ENCODE measurements at places on chromosomes 12 and 14. TPM values are rescaled to one million over a fixed set of nuclear protein-coding genes. Genes with fewer than 3 reads are reported as not detected.

- DNase-seq = no peak
Observed at GRCh38 chr14:105022276-105022670, 1.4 kb upstream of the CDCA4 start.

DNA sequence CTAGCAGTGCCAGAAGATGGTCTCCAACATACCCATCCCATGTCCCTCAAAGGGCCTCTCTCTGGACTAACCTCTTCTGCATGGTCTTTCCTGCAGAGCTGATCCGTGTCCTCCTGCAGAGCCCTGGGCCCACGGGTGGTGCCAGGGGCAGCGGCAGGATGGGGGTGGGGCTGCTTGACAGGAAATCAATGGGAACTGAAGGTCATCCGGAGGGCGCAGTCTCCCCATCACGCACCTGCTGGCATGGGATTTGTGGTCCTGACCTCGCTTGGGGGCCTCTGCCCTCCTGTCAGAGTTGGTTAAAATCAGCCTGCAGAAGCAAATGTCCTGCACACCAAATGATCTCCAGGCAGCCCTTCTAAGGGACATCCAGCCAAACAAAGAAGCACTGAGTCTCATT, 110.2 kb downstream of the DPF3 start:
- DNase-seq = no peak

GRCh38 chr12:27282754-27283153, 38.7 kb downstream of the STK38L start:
- no peak for DNase-seq

GRCh38 chr12:104022786-104023185, 27.2 kb downstream of the GLT8D2 start:
- no peak for DNase-seq

GRCh38 chr14:55045087-55045486, 6.4 kb upstream of the MAPK1IP1L start:
- DNase-seq = no peak

- DNase-seq = no peak
Observed at GRCh38 chr14:95679148-95679815, 6.9 kb upstream of the TCL1B start.

DNA sequence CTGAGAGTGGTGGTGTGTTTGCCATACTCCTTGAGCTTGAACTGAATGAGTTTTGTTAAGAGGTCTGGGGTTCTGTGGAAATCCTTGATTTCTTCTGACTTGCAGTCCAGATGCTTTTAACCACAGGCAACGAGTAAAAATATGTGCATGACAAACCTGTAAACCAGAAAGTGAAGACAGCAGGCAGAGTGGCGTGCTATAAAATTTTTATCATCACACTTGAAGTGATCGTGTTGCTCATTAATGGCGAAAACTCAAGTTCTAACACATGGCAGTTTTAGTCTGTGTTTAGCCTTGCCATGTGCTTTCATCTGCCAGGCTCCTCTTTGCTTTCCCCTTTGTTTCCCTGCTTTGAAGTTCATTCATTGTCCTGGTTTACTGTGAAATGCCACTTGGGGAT, 28.0 kb downstream of the TXNRD1 start:
- no peak for DNase-seq

- no peak for DNase-seq
Observed at GRCh38 chr12:90305379-90305778, 596.7 kb upstream of the ATP2B1 start.

GRCh38 chr14:23492618-23493272, 23.2 kb downstream of the NGDN start:
- no peak for DNase-seq

DNA sequence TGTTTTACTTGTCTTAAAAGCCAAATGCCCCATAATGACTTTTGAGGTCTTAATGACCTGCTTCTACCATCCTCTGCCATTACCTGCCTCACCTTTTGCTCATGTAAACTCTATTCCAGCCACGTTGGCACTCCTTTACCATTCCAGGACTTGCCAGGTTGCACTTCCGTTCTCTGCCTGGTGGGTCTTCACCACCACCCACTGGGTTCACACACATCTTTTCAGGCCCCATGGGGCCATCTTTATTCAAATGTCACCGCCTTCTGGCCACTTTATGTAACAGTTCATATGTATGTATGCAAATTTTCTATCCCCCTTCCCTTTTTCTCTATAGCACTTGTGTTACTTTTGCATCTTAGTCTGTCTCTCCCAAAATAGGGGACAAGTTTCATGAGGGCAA, 57.7 kb downstream of the ATP2A2 start:
- no peak for DNase-seq

DNA sequence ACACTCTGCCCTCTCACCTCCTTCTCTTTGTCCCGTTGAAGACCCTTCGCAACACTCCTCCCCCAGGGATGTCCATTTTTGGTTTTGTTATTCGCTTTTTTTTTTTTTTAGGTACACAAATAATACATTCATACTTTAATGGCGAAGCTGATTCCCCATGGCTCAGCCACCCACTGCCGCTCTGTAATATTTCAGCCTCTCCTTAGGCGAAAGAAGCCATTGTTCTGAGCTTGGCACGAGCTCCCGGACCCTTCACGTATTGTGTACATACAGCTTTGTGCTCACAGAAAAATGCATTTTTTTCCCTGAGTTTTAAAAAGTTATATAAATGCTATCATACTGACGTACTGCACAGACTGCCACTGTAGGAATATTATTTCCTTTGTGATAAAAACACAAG, 115.0 kb downstream of the TMEM132C start:
- no peak for DNase-seq

GRCh38 chr12:94930772-94931171, 72.7 kb downstream of the NDUFA12 start:
- no peak for DNase-seq

DNA sequence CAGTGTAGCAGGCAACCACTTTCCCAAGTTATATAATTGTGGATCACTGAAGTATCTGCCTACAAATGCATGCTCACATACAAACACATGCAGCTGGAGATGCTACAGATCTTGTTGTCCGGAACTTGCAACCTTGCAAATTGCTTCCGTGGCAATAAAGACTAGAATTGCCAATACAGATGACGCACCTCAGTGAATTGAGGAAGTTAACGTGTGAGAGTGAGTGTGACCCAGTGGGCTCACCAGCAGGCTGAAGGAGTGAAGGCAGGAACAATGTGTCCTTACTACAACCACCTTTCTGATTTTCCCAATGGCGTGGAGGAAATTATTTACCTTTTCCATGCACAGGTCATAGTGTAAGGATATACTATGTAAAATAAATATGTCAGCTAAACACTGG, 89.4 kb upstream of the GRIP1 start:
- no peak for DNase-seq

- no peak for DNase-seq
Observed at GRCh38 chr12:25382311-25383106, 131.8 kb upstream of the KRAS start.

DNA sequence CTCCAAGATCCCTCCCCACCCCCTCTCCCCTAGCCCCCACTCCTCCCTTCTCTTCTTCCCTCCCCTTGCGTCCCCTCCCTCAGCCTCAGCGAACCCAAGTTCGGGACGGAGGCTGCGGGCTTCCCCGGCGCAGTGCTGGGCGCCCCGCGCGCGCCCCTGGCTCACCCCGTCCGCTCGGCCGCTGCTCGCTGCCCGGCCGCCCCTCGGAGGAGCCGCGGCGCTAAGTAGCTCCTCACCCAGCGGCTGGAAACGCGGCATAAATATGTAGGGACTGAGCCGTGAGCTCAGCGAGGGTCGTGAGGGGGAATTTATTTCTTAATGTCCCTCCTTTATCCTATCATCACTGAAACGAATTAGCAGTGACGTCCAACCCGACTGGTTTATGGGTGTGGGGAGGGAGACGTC, at the start of gene NOS1:
NOS1 (minus strand) TSS at position 280 of the 405 bp plus-strand sequence. CDS start 30,557 bp downstream, outside the sequence.
- no peak for DNase-seq

DNA sequence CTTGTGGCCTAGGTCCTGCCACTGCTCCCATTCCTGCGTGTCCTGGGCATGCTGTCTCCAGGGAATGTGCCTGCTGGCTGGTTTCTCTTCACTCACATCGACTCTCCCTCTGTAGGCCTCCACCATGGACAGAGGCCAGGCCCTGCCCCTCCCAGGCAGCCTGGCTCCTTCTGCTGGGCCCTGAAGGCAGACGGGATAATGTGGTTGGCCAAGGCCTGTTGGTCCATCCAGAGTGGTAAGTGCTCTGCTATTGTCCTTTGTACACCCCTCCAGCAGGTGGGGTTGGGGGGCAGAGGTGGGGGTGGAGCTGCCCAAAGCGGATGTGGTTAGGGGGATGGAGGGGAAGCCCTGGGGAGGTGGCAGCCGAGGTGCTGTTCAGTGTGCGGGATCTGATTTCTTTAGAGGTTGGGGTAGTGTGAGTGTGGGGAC, 9.5 kb upstream of the NR4A1 start:
- DNase-seq = peak; percentile 81

GRCh38 chr14:70651522-70651921, 9.8 kb downstream of the TTC9 start:
- DNase-seq = no peak

- DNase-seq = no peak
Observed at GRCh38 chr12:4379405-4379804, at the start of gene FGF23. FGF23 (minus strand) TSS chr12:4379712; CDS start chr12:4379582, 130 bp downstream.

- DNase-seq = no peak
Observed at GRCh38 chr14:89792489-89793366, 161.8 kb downstream of the EFCAB11 start.

- DNase-seq = no peak
Observed at GRCh38 chr14:35234012-35234805, 58.0 kb upstream of the PSMA6 start.

DNA sequence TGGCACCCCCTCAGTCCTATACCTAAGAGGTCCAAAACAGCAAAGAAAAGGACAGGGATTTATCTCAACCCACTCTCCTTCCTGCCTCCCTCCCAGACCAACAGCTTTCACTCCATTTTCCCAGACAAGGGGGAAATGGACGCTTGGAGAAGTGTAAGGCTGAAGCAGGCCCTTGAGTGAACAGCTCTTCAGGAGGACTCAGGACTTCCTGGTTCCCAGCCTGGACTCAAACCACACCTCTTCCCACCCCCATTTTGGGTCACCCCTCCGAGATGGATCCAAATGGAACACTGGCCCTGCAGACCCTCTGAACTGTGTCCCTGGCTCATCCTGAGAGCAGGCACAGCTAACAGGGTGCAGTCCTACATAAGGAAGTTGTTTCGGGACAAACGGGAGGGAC, 2.7 kb downstream of the KMT2D start:
- no peak for DNase-seq

GRCh38 chr14:95374239-95374997, 54.7 kb upstream of the CLMN start:
- no peak for DNase-seq

DNA sequence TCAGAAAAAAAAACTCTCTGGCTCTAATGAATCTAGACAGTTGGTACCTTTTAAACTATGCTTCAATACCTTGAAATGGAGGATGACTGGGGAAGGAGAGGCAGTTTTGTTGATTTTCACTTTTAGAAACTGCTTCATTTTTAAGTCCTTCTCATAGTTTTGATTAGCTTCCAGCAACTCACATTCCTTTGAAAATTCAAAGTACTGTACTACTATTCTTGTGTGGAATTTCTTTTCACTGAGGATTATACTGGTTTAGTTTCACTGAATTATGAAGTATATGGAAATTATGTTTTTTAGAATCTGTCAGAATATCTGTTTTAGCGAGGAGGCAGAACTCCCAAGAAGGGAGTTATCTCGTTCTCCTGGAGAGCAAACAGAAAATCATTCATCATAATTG, 116.3 kb downstream of the TGFB3 start:
- DNase-seq = no peak

DNA sequence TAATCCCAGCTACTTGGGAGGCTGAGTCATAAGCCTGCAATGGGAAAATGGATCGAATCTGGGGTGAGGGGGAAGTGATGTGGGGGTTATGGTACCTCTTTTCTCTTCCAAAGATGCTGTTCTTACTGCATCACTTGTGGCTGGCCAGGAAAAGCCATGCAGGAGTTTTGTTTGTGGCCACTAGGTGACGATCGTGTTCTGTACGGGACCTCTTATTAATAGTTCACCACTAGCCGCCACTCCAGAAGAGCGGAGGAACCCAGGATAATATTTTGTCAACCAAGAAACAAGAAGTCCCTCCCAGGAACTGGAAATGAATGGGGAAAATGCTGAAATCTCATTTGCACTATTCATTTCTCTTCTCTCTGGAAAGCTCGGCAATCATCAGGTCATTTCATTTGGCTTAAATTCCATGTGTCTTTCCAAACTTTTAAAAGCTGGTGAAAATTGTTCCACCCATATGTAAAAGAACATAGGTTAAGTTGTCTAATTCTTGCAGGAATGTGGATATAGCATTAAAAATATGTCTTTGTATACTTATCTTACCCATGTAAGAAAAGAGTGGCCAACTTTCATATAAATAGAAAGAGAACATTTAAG, 8.9 kb downstream of the GPR65 start:
- DNase-seq = peak; percentile 63

DNA sequence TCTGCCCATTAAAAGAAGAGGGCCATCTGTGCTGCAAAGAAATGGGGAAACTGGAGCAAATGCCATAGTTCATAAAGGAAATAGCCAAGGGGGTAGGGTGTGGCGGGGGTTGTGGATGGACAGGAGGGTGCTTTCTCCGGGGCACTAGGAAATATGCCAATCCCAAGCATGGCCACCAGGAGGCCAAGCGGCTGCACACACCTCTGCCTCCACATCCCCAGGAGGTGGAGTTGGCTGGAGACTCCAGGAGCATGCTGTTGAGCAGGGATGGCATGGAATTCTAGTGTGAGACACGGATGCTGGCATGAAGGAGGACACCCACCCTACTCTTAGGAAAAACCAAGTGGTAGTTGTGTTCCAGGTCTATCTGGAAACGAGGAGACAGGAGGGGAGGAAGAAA, 25.2 kb downstream of the NID2 start:
- DNase-seq = peak; percentile 40

- no peak for DNase-seq
Observed at GRCh38 chr12:115975411-115975810, 302.1 kb downstream of the MED13L start.

DNA sequence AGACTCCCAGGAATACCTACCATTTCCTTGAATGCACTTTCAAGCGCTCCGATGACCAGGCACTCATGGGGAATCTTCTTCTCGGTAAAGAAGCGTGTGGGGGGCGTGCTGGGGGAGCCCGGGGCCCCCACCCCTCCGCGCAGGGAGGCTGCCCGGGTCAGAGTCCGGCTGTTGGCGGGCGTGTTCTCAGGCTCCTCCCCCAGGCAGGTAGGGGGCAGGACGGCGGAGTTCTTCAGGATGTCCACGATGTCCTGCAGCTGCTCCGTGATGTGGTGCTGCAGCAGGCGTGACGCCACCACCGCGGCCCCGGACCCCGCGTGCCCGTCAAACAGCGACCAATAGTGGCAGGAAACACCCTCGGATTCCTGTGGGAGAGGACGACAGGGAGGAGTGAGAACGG, 133.2 kb downstream of the PPM1H start:
- no peak for DNase-seq

- no peak for DNase-seq
Observed at GRCh38 chr14:76775695-76776427, 14.6 kb downstream of the VASH1 start.

DNA sequence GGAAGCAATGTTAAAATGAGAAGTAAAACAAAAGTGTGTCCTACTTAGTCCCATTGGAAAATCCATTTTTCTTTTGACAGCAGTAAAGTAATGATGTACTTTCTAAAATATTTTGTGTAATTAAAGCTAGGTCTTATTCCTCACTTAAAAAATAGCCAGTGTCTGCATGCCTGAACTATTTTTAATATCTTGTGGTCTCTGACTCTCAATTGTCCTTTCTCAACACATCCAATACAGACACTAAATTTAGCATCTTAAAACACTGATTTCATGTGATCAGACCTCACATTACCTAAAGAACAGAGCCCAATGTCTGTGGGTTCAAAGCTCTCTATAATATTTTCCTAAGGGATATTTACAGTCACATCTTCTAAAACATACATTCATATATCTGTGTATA, 108.0 kb downstream of the DERA start:
- no peak for DNase-seq

The ATN1 gene
- polyA plus RNA-seq = 61.3 TPM

The AQP5 gene
- polyA plus RNA-seq = 0.61 TPM

The FGF6 gene
- polyA plus RNA-seq = not detected

The CD163L1 gene
- 2.2 TPM for polyA plus RNA-seq

The RPL10L gene
- polyA plus RNA-seq = not detected
